HS-5 (cell line): ENCODE measurements at places on chromosomes 6 and 20.

DNA sequence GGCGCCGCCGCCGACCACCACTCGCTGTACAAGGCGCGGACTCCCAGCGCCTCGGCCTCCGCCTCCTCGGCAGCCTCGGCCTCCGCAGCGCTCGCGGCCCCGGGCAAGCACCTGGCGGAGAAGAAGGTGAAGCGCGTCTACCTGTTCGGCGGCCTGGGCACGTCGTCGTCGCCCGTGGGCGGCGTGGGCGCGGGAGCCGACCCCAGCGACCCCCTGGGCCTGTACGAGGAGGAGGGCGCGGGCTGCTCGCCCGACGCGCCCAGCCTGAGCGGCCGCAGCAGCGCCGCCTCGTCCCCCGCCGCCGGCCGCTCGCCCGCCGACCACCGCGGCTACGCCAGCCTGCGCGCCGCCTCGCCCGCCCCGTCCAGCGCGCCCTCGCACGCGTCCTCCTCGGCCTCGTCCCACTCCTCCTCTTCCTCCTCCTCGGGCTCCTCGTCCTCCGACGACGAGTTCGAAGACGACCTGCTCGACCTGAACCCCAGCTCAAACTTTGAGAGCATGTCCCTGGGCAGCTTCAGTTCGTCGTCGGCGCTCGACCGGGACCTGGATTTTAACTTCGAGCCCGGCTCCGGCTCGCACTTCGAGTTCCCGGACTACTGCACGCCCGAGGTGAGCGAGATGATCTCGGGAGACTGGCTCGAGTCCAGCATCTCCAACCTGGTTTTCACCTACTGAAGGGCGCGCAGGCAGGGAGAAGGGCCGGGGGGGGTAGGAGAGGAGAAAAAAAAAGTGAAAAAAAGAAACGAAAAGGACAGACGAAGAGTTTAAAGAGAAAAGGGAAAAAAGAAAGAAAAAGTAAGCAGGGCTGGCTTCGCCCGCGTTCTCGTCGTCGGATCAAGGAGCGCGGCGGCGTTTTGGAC is 2.0 kb downstream of the SOX4 start:
- no peak for DNase-seq

DNA sequence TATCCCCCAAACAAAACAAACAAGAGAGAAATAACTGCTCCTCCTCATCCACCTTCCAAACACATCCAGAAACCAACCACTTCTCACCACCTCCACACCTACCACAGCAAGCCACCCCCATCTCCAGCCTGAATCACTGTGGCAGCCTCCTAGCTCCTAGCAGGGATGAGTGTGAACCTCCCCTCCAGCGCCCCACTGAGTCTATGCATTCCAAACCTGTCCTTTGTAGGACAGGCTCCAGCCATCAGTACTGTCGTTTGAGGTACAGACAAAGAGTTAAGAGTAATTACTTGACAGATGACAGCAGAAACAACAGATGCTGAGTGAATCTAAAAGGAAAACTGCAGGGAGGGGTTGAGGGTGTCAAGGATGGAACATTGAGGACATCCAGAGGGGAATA is 2.4 kb downstream of the METTL24 start:
- DNase-seq = no peak

GRCh38 chr20:58678806-58679205 is 13.8 kb upstream of the NPEPL1 start:
- no peak for DNase-seq

DNA sequence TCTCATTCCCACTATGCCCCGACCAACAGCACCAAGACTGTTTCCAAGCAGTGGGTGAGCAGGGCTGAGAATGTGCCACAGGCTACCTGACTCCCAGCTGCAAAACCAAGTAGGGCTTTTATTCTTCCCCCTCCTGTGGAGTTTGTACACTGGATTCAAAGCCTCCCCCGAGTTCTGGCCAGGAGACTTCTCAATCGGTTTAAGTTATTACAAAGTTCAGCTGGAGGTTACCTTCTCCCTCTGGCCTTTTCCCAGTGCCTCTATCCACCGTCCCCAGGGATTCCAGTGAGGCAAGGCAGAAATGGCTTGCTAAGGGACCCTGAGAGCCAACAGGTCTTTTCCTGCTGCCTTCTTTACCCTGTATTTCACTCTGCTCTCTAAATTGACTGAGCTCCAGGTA is 217.0 kb downstream of the ADGRG6 start:
- no peak for DNase-seq

GRCh38 chr6:50030777-50031562 is 9.2 kb upstream of the DEFB110 start:
- no peak for DNase-seq
